NCI-H1092 treated with DMSO at 0.1 percent for 48 hours (cell line): ENCODE measurements at places on chromosomes 11 and 22.

DNA sequence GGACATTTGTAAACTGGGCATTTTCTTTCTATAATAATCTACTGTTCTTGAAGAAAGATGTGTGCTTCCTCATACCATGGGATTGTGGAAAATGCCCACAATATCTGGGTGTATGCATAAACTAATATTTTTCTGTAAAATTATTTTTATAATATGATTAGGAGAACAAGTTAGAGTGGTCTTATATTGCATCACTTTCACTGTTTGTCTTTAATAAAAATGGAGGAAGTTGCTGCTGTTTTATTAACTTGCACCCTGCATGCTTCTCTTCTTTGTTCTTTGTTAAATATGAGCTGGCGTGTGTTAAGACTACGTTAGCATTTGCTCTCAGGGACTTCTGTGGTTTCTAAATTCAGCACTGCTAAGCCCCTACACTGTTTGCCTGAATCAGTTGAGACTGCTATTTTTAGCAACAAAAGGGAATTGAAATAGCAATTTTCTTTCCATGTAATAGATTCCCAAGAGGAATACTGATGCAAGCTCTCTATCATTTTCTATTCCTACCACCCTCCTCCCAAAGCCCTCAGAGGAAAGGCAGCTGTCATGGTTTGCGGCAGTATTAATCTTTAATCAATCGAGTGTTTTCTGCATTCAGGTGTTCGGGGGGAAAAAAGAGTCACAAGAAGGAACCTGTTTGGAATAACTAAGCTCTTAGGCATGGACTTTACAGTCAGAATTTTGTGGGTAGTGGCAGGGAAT is 56.1 kb downstream of the HSD17B12 start:
- no peak for DNase-seq

DNA sequence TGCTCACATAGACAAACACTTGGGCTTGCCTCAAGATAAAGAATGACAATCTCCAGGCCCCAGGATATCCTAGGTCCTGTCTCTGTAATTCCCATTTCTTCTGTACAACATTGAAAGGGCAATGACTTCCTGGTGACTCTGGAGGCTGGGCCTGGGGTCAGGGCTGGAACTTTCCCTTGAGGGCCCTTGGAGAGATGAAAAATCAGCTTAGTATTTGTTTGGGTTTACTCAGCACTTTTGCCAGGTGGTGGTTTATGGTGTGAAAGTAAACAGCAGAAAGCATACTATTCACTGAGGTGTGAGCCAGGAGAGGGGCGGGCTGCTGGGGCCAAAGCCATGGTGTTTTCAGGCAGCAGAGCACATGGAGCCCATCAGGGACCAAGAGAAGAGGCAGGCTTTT is 214.7 kb upstream of the NARS2 start:
- peak; percentile 26 for DNase-seq

DNA sequence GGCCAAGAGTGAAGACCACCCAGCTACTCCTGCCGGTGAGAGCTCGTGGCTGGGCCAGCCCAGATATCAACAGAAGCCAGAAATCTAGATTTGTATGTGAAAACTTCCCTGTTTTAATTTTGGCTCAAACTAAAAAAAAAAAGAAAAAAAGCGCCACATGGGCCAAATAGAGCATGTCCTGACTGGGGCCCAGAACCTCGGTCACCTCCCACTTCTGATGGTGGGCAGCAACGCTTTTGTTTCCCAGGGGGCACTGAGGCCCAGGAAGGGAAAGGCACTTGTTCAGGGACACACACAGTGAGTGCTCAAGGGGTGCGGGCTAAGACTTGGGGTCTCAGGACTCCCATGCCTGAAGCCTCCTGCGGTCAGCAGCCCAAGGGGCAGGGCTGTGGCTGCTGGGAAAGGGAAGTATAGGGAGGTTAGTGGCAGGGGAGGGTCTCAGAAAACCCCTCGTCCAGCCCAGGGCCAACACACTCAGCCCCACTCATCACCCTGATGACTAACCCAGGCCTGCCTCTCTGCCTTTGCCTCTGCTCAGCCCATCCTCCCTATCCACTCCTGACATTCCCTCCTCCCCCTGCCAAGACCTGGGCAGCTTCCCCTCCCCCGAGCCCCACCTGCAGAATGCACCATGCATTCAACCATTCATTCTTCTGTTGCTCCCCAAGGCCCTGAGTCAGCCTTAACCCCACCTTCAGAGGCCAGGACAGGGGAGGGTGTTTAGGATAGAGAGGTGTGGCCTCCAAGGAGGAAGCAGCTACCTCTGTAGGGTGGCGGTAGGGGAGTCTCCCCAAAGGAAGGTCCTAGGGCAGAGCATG is 30.0 kb upstream of the TCF20 start:
- no peak for DNase-seq

DNA sequence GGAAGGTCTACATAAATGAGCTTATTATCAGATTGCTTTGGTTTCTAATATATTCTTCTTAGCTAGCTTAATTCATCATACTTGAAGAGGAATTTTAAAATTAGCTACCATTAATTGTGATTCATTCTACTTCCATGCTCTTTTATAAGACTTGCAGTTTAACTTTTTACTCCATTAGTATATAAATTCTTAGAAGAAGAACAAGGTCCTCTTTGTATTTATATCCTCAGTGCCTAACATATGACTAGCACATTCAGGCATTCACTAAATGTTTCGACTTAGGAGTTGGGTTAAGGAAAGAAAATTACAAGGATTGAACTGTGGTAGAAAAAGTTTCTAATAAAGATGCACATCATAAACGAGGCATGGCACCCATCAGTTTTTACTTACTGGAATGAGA is 1135.5 kb downstream of the JRKL start:
- DNase-seq, result no peak

DNA sequence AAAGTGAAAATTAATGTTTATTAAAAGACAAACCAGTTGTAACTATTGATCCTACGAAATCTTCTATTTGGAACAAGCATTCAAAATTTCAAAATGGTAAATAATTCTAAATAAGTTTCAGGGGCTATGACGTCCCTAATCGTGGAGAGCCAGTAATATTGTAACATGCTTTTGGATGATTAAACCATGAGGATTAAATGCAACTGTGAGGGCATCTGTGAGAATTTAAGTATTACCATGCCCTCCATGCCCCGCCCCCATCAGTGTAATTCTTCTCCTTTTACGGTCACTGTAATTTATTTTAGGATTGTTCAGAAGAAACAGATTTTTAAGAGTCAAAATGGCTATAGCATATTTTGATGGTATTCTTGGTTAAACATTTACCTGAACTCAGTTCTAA is 133.2 kb downstream of the APOL5 start:
- no peak for DNase-seq

DNA sequence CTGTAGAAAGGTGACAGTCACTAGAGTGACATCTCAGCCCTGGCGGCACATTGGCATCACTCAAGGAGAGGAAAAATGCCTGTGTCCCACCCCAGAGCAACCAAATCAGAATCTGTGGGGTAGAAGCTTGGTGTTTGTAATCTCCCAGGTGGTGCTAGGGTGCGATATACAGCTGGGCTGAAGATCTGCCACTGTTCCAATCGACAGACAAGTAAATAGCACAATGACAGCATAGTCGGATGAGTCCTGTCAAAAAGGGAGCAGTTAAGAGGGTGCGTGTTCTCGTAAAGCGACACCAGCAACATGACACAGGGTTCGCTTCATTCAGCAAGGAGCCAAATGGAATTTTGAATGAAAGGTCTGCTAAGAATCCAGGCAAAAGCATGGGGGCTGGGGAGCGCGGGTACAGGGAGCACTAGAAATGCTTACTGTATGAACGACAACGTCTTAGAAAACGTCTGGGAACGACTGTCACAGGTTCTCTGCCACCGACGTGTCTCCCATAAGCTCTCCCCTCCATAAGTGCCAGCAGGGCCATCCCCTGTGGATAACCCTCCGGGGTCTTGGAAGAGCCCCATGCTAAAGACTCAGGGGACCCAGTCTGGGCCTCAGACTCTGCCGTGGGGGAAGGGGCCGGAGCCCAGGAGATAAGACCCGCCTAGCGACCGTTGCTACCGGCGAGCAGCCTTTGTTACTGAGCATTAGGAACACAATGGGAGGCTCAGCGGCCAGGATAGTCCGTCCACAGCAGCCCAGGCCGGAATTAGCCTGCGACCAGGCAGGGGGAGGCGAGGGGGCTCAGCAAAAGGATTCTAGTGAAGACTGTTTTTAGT is 20.8 kb downstream of the ADA2 start:
- no peak for DNase-seq

DNA sequence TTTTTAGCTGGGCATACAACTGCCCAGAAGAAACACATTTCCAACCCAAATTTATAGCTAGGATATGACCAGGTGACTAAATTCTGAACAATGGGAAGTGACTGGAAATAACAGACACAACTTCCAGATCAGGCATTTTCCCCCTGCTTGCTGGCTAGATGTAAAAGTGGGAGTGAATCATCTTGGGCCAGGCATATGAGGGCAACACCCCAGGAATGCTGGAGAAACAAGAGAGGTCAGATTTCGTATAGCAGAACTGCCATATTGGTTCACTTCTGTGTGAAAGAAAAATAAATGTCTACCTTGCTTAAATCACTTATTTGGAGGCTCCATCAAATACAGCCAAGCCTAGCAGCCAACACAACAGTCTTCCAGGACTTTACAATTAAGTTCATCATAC is 7.4 kb downstream of the ATL3 start:
- no peak for DNase-seq

DNA sequence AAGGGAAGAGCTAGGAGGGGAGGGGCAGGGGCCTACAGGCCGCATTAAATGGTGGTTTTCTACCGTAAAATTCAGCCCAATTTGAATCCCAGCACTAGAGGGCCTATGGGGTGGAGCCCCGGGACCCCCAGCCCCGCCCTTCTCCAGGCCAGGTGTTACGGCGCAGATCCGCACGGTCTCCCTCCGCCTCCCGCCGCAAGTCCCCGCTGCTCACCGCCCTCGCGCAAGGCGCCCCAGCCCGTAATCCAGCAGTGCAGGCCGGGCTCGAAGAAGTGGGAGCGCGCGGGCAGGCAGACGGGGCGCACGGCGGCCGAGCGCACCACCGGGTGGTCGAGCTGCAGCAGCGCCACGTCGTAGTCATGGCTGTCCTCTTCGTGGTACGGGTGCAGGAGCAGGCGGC is 17.3 kb downstream of the KCTD17 start:
- no peak for DNase-seq

DNA sequence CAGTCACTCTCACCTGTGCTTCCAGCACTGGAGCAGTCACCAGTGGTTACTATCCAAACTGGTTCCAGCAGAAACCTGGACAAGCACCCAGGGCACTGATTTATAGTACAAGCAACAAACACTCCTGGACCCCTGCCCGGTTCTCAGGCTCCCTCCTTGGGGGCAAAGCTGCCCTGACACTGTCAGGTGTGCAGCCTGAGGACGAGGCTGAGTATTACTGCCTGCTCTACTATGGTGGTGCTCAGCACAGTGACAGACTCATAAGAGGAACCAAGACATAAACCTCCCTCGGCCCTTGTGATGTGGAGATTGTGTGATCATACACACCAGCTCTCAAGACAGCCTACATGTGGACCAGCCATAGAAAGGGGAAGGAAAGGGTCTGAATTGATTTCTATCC is 113.3 kb downstream of the ZNF280B start:
- DNase-seq, result peak; percentile 51

DNA sequence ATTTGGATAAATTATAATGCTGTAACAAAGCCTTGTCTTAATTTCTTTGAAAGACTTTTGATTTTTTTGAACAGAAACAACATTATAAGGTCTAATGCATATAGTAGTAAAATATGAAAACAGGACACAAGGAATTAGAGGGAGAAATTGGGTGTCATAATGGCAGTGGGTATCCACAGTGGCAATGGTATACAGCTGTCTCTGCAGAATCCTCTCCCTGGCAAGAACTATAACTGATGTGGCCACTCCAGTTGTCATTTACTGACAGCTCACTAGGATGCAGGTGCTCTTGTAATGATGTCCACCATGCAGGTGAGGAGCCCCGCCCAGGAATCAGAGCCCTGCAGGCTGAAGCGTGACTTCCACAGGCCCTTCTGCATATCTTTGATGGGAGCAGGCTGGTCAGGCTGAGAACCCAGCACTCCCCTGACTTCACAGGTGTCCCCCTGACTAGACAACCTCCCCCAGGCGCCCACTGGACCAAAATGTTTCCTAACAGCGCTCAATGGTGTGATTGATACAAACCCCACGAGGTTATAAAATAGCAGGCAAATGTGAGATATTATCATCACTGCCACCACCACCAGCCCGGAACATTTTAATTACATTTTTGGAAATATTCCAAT is 32.8 kb upstream of the SERPIND1 start:
- DNase-seq, result no peak

DNA sequence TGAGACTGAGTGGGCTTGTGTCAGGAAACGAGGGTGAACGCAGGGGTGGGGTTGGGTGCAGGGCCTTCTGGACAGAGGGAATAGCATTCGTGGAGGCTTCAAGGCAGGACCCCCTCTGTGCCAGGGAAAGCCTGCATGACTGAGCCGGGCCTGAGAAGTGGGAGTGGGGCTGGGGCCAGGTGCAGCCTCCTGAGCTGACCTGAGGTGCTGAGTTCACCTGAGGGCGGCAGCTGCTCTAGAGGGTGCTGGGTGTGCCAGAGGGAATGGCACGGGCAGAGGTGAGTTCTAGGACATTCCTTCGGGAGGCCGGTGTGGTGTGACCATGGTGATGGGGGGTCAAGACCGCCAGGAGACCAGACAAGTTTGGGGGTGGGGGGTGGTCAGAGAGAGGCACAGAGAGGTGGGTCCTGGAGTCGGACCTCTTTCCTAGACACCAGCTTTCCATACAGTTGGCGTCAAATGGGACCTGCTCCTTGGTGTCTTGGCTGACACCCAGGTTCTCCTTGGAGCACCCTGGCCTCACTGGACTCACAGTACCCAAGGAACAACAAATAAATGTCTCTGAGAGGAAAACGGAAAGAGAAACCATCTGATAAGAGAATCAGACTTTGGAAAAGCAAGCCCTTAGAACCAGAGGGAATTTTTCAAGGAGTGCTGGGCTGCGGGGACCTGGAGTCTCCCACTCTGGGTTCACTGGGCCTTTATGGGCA is 7.7 kb downstream of the MPPED1 start:
- DNase-seq, result no peak

DNA sequence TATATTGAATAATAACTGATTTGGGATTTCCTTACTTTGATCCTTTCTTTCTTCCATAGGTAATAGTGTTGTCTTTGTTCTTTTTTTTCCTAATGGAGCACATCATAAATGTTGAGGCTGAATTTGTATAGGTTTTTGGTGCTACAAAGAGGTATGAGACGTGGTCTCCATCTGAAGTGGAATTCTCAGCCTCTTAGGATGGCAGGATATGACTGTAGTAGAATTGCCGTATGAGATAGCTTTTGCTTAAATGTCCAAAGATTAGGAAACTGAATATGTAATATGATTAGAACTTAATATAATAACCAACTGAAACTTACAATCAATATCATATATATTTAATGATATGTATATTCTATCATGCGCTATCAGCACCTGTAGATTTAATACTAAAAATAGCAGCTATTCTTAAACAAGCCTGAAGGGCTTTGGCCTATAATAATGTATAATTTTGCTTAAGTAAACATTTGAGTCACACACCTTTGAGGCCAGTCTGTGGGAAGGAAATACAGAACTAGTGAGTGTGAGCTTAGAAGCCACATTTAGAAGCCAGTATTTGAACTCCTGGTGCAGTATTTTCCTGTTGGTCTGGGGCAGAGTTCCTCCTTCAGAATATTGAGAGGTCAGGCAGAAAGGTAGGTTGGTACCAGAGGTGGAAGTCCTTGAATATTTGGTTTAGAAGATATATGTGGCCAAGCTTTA is 62.6 kb downstream of the SWAP70 start:
- no peak for DNase-seq

GRCh38 chr11:19766206-19766605 is 53.6 kb downstream of the NAV2 start:
- no peak for DNase-seq
